ENCODE measurements at places on chromosomes 13 and 19.
A peak's percentile ranks its signal among the peaks of the same experiment; 100 is the strongest.

DNA sequence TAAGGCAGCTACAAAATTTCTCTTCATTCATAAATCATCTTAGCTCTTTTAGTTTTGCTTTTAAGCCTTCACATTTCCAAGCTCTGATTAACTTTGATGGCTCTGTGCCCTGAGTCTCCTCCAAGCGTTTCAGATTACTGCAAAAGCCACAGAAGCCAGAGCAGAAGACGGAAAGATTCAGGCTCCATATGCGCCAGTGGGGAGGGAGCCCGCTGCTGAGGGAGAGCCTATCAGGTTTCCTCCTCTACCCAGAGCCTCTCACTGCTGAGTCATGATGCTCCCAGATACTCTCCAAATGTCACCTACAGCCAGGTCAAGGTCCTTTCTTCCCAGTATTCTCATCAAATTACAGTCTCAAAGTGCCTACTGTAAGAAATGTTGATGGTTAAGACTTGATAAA lies 193.6 kb downstream of the RAP2A start:
- DNase-seq: peak; percentile 76

GRCh38 chr19:42122691-42123607 lies 9.3 kb downstream of the POU2F2 start:
- DNase-seq: peak; percentile 42

DNA sequence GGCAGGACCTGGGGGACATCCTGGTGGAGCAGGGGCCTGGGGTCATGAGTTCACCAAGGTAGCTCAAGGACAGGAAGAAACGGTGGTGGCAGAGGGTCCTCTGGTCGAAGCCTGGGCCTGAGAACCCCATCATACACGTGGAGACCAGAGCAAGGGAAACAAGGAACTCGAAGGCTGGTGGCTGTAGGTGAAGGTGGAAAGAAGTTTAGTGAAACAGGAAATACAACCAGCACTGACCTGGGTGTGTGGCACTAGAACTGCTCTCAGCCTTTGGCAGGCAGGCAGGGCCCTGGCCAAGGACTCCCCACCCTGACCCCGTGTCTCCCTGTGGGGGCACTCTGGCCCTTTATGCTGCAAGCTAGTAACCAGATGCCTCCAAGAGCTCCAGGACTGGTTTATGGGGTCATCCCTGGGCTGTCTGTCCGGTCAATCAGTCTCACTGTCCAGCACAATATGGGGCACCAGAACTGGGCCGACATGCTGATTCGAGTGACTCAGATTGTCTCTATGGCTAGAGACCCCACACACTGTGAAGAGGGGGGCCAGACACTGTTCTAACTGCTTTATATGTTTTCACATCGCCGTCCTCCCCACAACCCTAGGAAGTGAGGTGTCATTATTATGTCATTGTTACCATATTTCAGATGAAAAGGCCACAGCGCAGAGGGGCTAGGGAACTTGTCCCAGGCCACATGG lies 3.8 kb downstream of the COX6B2 start:
- DNase-seq: no peak

GRCh38 chr19:17069193-17069592 lies 6.1 kb downstream of the HAUS8 start:
- no peak for DNase-seq

DNA sequence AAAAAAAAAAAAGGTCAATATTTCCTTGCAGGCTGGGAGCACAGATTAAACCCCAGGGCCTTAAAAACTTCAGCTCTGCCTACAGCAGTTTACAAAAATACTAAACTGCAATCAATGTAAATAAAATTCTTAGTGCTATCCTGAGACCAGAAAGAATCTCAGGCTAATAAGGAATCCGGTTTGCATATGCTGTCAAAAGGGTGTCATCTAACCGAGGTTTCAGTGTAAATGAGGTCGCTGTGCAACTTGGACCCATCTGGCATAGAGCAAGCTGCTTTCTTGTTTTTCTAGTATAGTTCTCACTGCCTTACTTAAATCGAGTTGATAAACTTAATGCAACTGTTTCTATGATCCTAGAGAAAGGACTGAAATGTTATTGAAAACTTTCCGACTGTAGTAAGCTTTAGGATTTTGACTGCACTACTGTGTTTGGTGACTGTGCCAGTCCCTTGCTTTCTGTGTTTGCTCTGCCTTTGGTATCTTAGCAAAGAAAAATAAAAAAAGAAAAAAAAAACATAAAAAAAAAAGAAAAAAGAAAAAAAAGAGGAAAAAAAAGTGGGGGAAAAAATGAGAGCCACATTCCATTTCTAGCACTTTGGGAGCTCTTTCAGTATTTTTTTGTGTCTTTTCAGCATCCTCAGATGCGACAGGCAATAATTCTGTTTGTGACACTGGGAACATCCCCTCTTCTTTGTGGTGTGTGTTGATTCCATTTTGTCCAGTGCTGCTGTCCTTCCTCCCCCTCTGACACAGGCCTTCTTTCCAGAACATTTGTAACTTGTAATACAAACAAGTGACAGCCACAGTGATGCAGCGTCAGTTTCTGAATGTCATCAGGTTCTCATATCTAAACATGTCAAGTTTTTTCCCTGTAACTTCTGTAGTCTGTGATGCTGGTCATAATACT lies 340.5 kb downstream of the ZNF536 start:
- no peak for DNase-seq

DNA sequence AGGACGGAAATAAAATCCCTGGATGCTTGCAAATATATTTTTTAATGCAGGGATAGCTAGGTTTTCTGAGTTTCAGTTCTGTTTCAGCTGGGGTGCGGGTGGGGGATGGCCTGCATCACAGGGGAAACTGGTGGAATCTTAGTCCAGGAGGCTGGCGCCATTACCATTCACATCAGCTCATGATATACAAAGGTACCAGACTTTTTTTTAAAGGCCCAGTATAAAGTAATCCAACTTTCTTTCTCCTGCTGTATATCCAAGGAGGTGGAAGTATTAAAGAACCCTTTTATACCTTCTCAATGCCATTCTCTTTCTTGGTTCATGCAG lies 343.8 kb downstream of the KCNRG start:
- DNase-seq: no peak

DNA sequence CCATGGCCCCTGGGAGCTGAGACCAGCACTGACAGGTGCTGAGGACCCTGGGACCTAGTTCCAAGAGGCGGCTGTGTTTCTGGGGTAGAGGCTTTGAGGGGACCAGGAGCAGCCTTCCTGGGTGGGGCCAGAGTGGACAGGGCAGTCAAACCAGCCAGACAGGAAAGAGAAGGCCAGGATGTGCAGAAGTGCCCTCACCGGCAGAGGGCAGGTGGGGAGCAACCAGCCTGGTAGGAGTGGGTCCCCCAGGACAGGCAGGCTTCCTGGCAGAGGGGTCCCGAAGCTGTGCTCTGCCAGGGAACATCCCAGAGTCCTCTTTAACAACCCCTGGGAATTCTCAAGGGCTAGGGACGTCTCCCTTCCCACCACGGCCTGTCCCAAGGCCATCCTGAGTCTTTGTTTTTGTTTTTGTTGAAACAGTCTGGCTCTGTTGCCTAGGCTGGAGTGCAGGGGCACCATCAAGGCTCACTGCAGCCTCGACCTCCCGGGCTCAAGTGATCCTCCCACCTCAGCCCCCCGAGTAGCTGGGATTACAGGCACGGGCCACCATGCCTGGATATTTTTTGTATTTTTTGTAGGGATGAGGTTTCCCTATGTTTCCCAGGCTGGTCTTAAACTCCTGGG lies 3.0 kb upstream of the HIPK4 start:
- no peak for DNase-seq

- no peak for DNase-seq
Observed at GRCh38 chr13:66139250-66139649, 1090.9 kb downstream of the PCDH9 start.

DNA sequence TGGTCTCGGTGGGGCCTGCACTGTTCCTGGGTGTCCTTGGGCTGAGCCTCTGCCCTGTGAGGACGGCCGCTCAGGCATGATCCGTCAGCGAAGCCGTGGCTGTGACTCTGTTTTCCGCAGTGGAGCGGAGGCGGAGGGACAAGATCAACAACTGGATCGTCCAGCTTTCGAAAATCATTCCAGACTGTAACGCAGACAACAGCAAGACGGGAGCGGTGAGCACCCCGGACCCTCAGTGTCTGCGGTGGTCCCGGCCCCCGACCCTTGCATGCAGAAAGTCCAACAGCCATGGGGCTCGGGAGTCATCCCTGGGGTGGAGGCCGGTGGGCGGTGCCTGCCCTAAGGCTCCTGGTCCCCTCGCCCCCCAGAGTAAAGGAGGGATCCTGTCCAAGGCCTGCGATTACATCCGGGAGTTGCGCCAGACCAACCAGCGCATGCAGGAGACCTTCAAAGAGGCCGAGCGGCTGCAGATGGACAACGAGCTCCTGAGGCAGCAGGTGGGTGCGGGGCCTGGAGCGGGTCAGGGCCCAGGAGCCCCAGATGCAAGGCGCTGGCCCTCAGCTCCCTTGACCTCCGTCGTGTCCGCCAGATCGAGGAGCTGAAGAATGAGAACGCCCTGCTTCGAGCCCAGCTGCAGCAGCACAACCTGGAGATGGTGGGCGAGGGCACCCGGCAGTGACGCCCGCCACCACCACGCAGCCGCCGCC lies 3.6 kb upstream of the HAMP start:
- no peak for DNase-seq

- DNase-seq: peak; percentile 15
Observed at GRCh38 chr19:7916103-7916954, 1.7 kb downstream of the TGFBR3L start.

- no peak for DNase-seq
Observed at GRCh38 chr13:65417953-65418352, 1812.2 kb downstream of the PCDH9 start.

DNA sequence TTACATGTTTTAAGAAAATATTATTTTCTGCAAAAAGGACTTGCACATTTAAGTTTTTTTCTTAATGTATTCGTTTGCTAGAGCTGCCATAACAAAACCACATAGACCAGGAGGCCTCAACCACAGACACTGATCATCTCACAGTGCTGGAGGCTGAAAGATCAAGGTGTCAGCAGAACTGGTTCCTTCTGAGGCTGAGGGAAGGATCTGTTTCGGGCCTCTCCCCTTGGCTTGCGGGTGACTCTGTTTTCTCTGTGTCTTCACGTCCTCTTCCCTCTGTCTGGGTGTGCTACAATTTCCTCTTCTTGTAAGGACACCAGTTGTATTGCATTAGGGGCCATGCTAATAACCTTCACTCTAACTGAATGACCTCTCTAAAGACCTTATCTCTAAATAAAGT lies 364.2 kb downstream of the IRS2 start:
- no peak for DNase-seq

GRCh38 chr13:102856557-102856956 lies 10.7 kb downstream of the ERCC5 start:
- peak; percentile 29 for DNase-seq

GRCh38 chr19:38634757-38635482 lies 12.5 kb upstream of the ACTN4 start:
- peak; percentile 83 for DNase-seq

DNA sequence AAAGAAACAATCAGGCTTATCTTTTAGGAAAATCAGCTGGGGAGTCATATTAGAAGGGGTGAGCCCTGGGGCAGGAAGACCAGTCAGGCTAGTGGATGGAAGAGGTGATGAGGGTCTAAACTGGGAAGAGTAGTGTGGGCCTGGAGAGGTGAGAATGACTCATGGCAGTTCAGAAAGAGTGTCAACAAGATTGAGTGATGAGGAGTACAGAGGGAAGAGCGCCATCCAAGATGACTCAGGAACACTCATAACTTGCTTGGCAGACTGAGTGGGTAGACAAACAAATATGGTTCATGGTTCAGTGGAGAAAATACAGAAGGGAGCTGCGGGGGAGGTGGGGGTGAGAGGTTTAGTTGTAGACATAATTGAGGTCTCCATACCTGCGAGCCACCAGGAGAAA lies 17.3 kb upstream of the CLDN10 start:
- DNase-seq: peak; percentile 13

- no peak for DNase-seq
Observed at GRCh38 chr13:72959643-72960042, 99.2 kb upstream of the KLF5 start.

DNA sequence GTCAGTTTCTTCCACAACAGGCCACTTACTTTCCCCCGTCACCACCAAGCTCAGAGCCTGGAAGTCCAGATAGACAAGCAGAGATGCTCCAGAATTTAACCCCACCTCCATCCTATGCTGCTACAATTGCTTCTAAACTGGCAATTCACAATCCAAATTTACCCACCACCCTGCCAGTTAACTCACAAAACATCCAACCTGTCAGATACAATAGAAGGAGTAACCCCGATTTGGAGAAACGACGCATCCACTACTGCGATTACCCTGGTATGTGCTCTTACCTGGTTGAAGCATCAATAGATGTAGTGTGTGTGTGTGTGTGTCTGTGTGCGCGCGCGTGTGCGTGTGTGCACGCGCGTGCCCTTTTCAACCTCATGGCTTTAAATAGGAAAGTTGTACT lies 3.7 kb downstream of the KLF5 start:
- no peak for DNase-seq

GRCh38 chr13:51746802-51747201 lies 57.2 kb downstream of the DHRS12 start:
- DNase-seq: no peak

GRCh38 chr19:44865196-44865767 lies 19.2 kb downstream of the NECTIN2 start:
- DNase-seq: no peak

- DNase-seq: peak; percentile 21
Observed at GRCh38 chr19:2428321-2428690, 920 bp upstream of the TIMM13 start.

GRCh38 chr13:41467425-41467945 lies 10.1 kb downstream of the RGCC start:
- DNase-seq: no peak

GRCh38 chr13:91652404-91653301 lies 254.2 kb downstream of the GPC5 start:
- DNase-seq: no peak

GRCh38 chr13:105906746-105907145 lies 628.7 kb downstream of the EFNB2 start:
- DNase-seq: no peak

GRCh38 chr13:98474761-98475160 lies 102.1 kb downstream of the STK24 start:
- no peak for DNase-seq

DNA sequence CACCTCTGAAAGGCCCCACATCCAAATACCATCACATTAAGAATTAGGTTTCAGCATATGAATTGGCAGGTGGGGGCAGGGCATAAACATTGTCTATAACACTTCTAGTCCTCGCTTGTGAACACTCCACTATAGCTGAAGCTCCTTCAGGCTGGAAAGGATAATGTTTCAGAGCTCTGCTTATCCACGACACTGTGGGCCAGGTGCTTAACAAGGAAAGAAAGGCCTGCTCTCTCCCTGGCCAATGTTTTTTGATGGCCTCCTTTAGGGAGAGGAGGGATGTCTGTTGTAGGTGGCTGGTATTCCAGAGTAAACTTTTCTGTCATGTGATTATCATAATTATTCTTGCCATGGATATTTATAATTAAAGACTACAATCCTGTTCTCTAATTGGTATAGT lies 86.4 kb downstream of the CCNA1 start:
- DNase-seq: no peak

- no peak for DNase-seq
Observed at GRCh38 chr13:33611121-33611805, 206.7 kb upstream of the RFC3 start.

- DNase-seq: no peak
Observed at GRCh38 chr13:50069261-50069660, 54.0 kb downstream of the KCNRG start.

- DNase-seq: no peak
Observed at GRCh38 chr13:77820431-77821149, 98.0 kb downstream of the EDNRB start.

Measured in AG08395 (cell line).